ENCODE measurements at places on chromosomes 4 and X. TPM values are rescaled to one million over a fixed set of nuclear protein-coding genes. Genes with fewer than 3 reads are reported as not detected.
A peak's percentile ranks its signal among the peaks of the same experiment; 100 is the strongest.

DNA sequence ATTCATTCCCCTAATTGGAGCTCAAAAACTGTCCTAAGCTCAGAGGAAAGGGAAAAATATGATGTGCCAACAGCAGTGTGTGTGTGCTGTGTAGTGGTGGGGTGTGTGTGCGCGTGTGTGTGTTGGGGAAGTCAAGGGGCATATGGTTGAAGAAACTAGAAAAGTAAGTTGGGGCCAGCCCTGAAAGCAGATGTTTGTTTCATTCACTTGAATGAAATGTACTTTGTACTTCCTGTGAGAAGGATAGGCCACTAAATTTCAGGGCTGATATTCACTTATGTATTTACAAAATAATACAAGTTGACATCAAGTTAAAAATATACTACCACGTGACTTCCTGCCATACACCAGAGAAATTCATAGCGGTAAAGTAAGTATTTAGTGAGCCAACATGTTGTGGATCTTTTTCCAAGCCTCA, 151.3 kb upstream of the JADE1 start:
- peak; percentile 70 for DNase-seq

DNA sequence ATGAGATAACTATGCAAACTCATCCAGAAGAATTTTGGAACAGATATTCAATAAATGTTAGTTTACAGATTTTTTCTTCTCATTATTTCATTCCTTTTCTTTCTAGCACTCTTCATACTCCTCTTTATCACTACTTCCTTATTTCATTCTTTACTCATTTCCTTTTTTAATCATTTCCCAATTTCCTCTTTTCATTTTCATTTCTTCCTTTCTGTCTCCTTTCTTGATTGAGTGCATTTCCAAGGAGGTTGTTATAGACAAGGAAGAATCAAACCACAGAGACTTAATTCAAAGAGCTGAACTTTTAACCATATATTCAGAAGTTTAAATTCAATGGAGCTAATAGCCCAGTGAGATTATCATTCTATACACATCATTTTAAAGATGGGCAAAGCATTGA, 600.7 kb downstream of the ARAP2 start:
- no peak for DNase-seq

DNA sequence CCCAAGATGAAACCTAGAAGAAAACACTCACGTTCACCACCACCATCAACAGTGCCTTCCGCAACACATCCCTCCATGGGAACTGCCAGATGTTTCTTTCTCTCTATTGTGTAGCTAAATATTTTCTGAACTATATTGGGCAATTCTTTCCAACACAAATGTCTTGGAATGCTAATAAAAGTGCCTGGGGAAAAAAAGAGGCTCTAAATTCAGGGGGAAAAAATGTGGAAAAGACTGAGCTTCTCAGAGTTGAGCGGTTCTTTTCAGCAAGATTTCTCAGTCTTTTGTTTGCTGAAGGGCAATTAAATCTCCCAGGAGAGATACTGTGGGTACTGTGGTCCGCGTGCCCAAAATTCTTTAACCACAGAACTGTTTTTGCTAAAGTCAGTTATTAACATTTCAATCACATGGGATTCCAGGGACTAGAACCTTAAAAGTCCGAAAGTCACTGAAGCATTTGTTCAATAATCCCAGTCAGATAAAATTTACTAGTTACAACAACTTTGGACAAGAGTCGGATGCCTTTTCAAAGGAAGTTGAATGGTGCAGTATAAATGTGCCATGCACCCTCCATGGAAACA, 51.9 kb upstream of the DHRSX start:
- DNase-seq = peak; percentile 48

HTN3 gene
- not detected for total RNA-seq

NSG1 gene
- 2.7 TPM for total RNA-seq

GUCY1A1 gene
- 0.09 TPM for total RNA-seq

DCAF16 gene
- 27.1 TPM for total RNA-seq

ASMT gene
- not detected for total RNA-seq

MAGEB10 gene
- not detected for total RNA-seq
